ENCODE measurements at places on chromosomes 3 and 15.
A peak's percentile ranks its signal among the peaks of the same experiment; 100 is the strongest.

- DNase-seq = no peak
Measured at GRCh38 chr15:63076714-63077046, 34.1 kb downstream of the TPM1 start.

DNA sequence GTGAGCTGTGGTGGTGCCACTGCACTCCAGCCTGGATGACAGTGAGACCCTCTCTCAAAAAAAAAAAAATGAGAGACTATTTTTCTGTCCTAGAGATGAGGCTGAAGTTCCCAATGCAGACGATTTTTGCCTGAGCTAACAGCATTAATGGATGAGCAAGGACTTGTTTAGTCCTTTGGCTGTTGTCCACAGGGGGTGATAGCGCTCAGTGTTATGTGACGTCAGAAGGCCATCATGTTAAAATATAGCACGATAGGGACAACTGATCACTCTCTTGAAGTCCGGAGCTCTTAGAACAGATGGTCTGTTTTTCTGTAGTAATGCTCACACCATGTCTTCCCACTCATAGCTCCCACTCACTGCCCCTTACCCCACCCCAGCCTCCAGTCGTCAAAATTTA is 6.8 kb downstream of the TRNT1 start:
- no peak for DNase-seq

GRCh38 chr3:138460536-138461205 is 26.3 kb downstream of the ESYT3 start:
- no peak for DNase-seq

GRCh38 chr15:55290528-55291057 is 980 bp upstream of the RAB27A start:
- DNase-seq = peak; percentile 81

GRCh38 chr3:634511-634910 is 437.9 kb downstream of the CHL1 start:
- no peak for DNase-seq

DNA sequence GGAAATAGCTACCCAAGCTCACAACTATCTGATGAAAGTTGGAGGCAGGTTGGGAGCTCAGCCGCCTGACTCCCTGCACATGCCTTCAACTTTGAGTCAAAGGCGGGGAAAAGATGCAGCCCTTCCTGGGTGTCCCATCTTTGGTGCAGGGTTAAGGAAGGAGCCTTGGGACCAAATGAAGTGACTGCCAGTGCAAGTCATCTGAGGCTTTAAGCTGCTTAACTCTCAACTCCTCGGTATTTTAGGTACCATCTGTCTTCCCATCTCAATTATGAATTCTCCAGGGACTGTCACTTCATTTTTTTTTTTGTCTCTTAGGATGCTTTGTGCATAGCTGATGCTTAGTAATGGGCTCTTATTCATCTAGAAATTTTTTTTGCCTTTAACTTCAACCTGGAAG is 408.8 kb upstream of the C2CD4B start:
- DNase-seq = no peak

DNA sequence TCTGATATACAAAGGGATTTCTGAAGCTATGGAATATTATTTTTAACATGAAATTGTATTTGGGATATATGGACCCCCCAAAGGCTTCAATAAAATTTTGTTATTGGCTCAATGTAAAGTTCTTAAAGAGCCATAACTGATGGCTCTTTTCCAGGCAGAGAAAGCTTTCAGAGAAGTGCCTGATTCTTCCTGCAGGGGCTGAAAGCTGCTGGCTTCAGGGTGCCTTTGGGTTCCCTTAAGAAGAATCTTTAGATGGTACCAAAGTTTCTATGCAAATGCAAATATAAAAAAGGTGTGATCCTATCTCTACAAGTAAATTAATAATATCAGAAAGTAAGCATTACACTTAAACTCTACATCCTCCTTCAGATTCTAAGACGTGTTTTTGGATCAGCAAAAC is 72.6 kb downstream of the NR2F2 start:
- DNase-seq = no peak

GRCh38 chr3:108097322-108098002 is 6.6 kb upstream of the CD47 start:
- no peak for DNase-seq

GRCh38 chr15:84143753-84144314 is 91.7 kb upstream of the GOLGA6L4 start:
- DNase-seq = no peak

GRCh38 chr15:67931861-67932260 is 92.0 kb upstream of the RNU6-1 start:
- DNase-seq = no peak

DNA sequence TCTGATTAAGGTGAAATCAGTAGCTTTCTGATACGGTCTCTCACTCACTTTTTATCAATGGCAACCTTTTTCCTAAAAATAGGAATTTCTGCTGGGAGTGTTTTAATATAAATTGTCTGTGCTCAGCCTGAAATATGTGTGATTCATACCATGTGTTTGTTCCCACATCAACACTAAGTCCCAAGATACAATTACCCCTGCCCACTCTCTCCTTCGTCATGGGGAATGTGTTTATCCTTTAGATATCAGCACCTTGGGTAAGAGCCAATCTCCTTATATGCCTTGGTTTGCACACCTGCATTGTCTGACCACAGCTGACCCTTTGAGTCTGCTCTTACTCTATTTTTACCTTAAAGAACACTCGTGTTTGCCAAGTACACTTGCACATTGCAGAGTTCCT is 356.4 kb downstream of the LPP start:
- DNase-seq = no peak

DNA sequence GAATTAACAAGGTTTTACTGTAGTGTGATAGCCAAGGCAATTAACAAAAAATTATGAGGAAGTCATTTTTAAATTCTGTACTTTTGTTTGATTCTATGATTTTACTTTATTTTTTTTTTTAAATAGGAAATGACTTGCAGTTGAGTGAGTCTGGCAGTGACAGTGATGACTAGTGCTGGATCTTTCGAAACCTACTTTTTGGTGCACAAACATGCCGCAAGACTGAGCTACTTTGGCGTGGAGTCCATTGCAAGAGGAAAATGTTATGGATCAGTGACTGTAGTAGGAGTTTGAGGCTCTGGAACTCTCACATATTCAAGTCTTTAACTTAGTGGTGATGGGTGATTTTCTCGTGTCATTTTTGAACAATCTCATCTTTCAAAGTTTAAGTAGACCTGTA is 11.6 kb downstream of the EAF1 start:
- no peak for DNase-seq

GRCh38 chr3:120182613-120183511 is 88.6 kb upstream of the GSK3B start:
- DNase-seq = peak; percentile 42

DNA sequence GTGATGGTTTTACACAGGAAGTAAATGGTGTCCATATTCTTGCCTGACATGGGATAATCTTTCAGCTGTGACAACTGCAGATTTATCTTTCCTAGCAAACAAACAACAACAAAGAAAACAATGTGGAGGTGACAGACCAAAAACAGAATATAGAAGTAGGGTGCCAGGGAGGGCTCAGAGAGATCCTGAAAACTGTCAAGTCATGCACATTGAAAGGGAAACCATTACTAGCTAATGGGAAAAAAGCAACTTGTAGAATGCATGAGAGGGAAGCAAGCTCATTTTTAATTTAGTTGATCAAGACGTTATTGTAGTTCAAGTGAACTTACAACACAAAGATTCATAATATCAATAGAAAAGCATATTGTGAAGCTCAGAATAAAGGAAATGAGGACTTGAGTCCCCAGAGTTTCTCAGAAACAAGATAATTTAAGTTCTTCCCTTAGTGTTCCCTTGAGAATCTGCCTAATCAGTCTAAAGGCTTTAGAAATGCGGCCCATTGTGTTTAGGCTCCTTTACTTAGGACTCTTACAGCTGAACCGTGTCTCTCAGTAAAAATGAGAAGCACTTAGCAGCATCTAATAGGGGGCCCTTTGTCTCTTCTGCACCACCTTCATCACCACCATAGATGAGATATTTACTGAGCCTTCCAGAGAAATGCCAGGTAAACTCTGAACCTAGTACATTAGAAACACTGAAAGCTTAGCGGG is 115.6 kb upstream of the CADPS start:
- no peak for DNase-seq

DNA sequence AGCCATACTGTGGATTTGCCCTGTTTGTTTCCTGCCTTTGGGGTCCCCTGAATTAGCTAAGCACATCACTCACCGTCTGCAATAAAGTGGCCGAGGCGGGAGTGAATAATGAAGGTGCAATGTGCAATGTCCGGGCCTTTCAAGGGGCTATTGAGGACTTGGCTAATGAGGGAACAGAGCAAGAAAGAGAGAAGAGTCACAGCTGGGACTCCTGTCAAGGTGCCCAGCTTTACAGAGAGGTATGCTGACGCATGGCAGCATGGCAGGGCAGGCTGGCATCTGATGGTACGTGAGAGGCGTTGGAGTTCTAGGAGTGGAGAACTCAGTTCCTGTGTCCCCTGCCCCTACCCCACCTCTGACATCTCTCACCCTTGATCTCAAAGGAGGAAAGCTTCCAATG is 13.8 kb upstream of the ATP2B2 start:
- DNase-seq = no peak

GRCh38 chr15:68638953-68639515 is 60.2 kb downstream of the CORO2B start:
- no peak for DNase-seq

DNA sequence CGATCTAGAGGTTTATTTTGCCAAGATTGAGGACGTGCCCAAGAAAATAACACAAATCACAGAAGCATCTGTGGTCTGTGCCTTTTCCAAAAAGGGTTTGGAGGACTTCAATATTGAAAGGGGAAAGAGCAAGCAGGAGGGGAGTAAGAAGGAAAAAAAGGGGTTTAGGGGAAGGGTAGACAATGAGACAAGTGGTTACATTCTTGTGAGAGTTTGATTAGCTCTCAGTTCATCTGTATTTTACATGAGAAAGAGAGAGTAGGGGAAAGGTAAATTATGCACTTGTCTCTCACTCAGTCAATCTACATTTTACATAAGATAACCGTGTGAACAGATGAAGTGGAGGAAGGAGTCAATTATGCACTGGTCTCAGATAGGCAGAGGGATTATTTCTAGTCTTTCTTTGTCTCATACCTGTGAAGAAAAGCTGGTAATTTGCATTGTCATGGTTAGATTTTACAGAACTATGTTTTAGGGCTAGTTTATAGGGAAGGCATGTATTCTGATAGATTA is 931.3 kb downstream of the CADM2 start:
- DNase-seq = no peak

DNA sequence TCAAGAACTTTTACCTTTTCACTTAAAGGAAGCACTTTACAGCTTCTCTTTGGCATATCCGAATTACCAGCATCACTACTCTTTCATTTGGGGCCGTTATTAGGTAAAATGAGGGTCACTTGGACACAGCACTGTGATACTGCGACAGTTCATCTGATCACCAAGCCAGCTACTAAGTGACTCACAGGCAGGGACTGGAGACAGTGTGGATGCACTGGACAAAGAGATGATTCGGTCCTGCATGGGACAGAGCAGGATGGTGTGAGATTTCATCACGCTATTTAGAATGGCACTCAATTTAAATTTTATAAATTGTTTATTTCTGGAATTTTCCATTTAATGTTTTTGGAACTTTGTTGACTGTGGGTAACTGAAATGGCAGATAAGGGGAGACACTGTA is 166.9 kb upstream of the IL12A start:
- DNase-seq = no peak

- DNase-seq = no peak
Measured at GRCh38 chr3:120909602-120909878, 1.5 kb downstream of the STXBP5L start.

DNA sequence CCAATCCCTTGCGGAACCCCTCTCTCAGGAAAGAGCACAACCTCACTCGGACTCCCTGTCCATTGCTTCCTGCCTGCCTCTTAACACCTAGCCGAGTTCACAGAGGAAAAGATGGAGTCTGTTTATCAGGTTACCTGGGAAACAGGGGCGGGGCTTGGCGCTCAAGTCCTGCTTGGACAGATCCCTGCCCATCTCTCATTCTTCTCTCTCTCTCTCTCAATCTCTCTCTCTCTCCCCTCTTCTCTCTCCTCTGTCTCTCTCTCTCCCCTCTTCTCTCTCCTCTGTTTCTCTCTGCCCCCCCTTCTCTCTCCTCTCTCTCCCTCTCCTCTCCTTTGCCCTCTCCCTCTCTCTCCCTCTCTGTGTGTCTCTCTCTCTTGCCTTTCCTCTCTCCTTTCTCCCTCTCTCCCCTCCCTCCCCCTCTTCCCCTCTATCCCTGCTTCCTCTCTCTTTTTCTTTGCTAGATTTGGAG is at the start of gene EFHB:
TSS of gene EFHB (minus strand) at position 120 of the 469 bp plus-strand sequence. CDS start 199 bp downstream, outside the sequence.
- peak; percentile 78 for DNase-seq

GRCh38 chr3:150098621-150099020 is 127.9 kb upstream of the PFN2 start:
- no peak for DNase-seq

DNA sequence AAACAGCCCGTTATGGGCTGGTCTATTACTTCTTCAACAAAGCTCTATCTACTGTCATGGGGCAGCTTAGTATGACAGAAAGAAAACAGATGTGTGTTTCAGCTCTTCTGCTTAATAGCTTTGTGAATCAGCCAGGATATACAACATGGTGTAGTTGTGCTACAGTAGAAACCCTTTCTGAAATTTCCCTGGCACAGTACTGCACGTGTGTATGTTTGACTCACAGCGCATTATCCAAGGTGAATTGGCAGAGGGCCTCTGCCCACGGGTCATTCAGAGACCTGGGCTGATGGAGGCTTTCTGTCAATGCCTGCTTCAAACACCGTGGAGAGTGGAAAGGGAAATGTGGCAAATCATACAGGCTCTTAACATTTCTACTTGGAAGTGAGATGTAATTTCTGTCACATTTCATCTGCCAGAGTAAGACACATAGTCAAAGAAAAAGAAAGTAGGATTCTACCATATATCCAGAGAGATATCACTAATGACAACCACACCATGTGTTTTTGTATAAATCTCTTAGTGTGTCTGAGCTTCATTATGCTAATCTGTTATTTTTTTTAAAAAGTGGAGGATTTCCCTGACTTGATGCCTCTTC is 505.1 kb downstream of the CNTN4 start:
- no peak for DNase-seq

DNA sequence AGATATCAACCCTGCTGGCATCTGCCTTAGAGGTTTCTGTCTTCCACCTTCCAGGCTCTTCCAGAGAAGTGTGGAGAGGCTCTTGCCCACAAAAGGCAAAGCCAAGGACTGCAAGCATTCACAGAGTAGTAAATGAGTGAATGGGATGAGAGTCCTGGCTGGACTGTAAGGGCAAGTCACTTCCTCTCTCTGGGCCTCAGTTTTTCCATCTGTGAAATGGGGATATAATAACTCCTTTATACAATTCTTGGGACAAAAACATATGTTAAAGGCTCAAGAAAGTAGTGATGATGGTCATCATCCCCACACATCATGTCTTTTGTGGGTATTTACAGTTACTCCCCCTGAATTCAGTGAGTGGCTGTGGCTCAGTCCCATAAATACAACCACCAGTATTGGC is 10.7 kb upstream of the FGD5 start:
- DNase-seq = no peak

- no peak for DNase-seq
Measured at GRCh38 chr3:190902292-190902691, 39.8 kb upstream of the GMNC start.

GRCh38 chr3:190281308-190282051 is 40.8 kb downstream of the CLDN1 start:
- DNase-seq = no peak

GRCh38 chr15:59556380-59556779 is 55.2 kb upstream of the GCNT3 start:
- no peak for DNase-seq

GRCh38 chr3:39644176-39644575 is 165.2 kb upstream of the MYRIP start:
- no peak for DNase-seq

GRCh38 chr3:31377045-31377642 is 155.6 kb upstream of the STT3B start:
- no peak for DNase-seq

GRCh38 chr3:30749230-30749629 is 142.8 kb downstream of the TGFBR2 start:
- DNase-seq = no peak
